ENCODE measurements at places on chromosomes 2 and 18.
A peak's percentile ranks its signal among the peaks of the same experiment; 100 is the strongest.

- no peaks in the 10 kb centered on the region for H3K27me3 ChIP-seq
- no peak overlapping the region for H3K4me3 ChIP-seq
- H3K36me3 ChIP-seq = no peaks in the 10 kb centered on the region
- peak overlapping the region; percentile 66 for H3K27ac ChIP-seq
- no peaks in the 10 kb centered on the region for H3K4me1 ChIP-seq
- no peak for DNase-seq
Measured at GRCh38 chr2:42961961-42962360, 169.6 kb upstream of the HAAO start.

DNA sequence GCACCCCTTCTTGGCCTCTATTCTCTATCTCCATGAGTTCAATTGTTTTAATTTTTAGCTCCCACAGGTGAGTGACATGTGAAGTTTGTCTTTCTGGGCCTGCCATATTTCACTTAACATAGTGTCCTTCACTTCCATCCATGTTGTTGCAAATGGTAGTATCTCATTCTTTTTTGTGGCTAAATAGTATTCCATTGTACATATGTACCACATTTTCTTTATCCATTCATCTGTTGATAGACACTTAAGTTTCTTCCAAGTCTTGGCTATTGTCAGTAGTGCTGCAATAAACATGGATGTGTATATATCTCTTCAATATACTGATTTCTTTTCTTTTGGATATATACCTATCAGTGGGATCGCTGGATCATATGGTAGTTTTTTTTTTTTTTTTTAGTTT is 9.0 kb downstream of the STRADB start:
- peaks cover 11% of the 10 kb centered on the region for H3K4me1 ChIP-seq
- H3K27ac ChIP-seq = no peak overlapping the region
- no peak overlapping the region for H3K4me3 ChIP-seq

GRCh38 chr2:133940134-133940533 is 313.7 kb upstream of the MGAT5 start:
- no peak for DNase-seq
- no peaks in the 10 kb centered on the region for H3K27me3 ChIP-seq

GRCh38 chr2:4618141-4618540 is 914.8 kb downstream of the DCDC2C start:
- no peaks in the 10 kb centered on the region for H3K36me3 ChIP-seq
- H3K4me3 ChIP-seq = no peak overlapping the region
- DNase-seq = no peak

GRCh38 chr2:72028351-72028995 is 119.2 kb downstream of the CYP26B1 start:
- H3K4me3 ChIP-seq = no peak overlapping the region
- no peak overlapping the region for H3K27ac ChIP-seq
- no peaks in the 10 kb centered on the region for H3K27me3 ChIP-seq
- DNase-seq = no peak

DNA sequence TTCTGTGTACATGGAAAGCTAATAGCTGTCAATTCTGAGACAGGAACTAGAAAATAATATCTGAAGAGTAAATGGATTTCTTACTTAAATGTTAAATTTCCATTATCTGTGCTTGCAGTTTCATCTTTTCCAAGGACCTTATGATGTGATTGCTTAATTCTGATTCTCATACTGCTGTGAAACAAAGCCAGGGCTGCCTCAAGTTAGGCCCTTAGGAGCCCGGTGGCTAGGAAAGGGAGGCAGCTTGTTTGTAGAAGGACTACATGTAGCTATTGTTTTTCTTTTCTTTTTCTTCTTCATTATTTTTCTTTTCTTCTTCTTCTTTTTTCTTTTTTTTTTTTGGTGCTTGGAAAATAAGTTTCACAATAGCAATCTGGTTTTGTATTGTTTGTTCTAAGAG is 50.5 kb downstream of the XRCC5 start:
- peaks cover 37% of the 10 kb centered on the region for H3K36me3 ChIP-seq
- H3K4me3 ChIP-seq = no peak overlapping the region
- H3K27me3 ChIP-seq = no peaks in the 10 kb centered on the region
- H3K4me1 ChIP-seq = peaks cover 14% of the 10 kb centered on the region

Data from sigmoid colon (tissue), 7 donors.